Esophagus muscularis mucosa (tissue), 4 donors: ENCODE measurements at places on chromosomes 5 and 9. TPM values are rescaled to one million over a fixed set of nuclear protein-coding genes. Genes with fewer than 3 reads are reported as not detected.

DNA sequence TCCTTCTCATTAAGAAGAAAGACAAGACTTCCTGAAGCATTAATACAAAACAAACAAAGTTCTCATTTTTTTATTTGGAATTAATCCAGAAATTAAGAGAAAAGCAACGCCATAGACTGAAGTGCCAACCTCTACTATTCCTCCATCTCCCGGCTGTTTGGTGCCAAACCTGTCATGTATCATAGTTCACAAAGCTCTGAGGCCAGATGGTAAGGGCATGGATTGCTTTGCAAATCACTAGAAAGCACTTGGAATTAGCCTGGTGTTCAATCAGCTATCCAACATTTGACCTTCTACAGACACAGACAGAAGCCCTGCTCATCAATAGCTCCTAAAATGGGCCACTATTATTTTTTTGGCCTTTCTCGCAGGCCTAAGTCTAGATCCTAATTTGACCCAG lies 33.8 kb downstream of the HTR1A start:
- no peak overlapping the region for H3K27ac ChIP-seq
- no peak overlapping the region for H3K4me3 ChIP-seq
- no peaks in the 10 kb centered on the region for H3K4me1 ChIP-seq
- DNase-seq, result no peak
- no peaks in the 10 kb centered on the region for H3K36me3 ChIP-seq

GRCh38 chr5:133827011-133827410 lies 141.4 kb downstream of the C5orf15 start:
- no peaks in the 10 kb centered on the region for H3K27me3 ChIP-seq
- DNase-seq, result no peak
- no peaks in the 10 kb centered on the region for H3K36me3 ChIP-seq
- no peak overlapping the region for H3K4me3 ChIP-seq

GRCh38 chr5:100722657-100723056 lies 180.4 kb downstream of the ST8SIA4 start:
- H3K27ac ChIP-seq, result no peak overlapping the region
- H3K4me3 ChIP-seq, result no peak overlapping the region
- H3K4me1 ChIP-seq, result no peaks in the 10 kb centered on the region
- H3K27me3 ChIP-seq, result no peaks in the 10 kb centered on the region

GRCh38 chr9:98046180-98046543 lies 10.4 kb upstream of the NANS start:
- DNase-seq, result no peak
- no peaks in the 10 kb centered on the region for H3K27me3 ChIP-seq
- H3K36me3 ChIP-seq, result no peaks in the 10 kb centered on the region
- H3K4me3 ChIP-seq, result no peak overlapping the region
- H3K27ac ChIP-seq, result no peak overlapping the region
- H3K4me1 ChIP-seq, result no peaks in the 10 kb centered on the region

Gene CCNG1
- total RNA-seq, result 99.1 TPM

Gene CARD9
- 4.2 TPM for total RNA-seq

Gene FCN1
- total RNA-seq, result 1.3 TPM
